Neural crest cell (in vitro differentiated cells): ENCODE measurements at places on chromosomes 3 and 15.
A peak's percentile ranks its signal among the peaks of the same experiment; 100 is the strongest.

- no peak for DNase-seq
Measured at GRCh38 chr3:114706591-114707232, 412.9 kb downstream of the TIGIT start.

DNA sequence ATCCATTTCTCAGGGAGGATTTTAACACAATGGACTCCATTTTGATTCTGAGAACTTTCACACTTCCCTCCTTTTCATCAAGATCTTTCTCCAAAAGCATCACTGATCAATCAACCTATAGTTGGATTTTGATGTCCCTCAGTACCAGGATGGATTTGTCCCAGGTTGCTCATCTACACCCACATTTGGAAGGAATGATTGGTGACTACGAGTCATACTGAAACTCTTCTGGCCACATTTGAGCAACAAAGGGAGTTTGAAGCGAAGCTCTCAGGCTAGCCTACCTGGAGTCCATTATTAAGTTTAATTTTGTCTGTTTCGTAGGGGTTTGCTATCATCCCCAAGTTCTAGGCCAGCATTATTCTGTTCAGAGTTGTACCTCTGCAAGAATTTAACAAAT, 31.3 kb upstream of the ATP8B4 start:
- no peak for DNase-seq

DNA sequence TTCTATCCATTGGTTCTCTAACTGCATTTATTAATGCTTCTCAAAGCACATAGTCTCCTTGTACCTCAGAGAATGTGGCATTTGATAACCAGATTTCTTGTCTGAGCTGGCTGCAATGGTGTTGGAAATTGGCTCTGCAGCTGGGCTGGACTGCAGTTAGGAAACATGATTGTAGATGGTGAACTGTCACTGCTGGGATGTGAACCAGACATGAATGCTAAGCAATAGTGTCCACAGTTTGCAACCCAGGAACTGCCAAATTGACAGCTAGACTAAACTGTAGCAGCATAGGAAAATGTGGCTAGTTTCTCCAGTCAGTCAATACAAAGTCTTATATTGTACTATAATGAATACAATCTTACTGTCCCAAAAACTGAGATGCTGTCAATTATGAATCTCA, 656.6 kb upstream of the GOLIM4 start:
- no peak for DNase-seq

DNA sequence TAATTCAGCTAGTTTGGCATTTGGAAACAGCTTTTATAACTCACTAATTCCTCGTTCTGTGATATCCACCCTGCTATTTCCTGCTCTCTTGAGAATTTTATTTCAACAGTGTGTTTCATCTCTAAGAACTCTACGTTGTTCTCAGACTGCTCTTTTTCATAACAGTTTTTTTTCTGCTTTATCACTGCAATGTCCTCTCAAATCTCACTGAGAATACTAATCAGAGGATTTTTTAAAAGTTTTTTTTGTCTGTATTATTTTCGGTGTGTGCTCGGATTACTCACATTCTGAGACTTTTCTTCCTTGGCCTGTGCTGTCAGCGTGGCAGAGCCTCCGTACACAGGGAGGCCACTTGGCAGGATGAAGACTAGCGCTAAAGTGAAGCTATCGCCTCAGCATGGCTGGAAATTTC, 59.4 kb upstream of the NEO1 start:
- DNase-seq: no peak

DNA sequence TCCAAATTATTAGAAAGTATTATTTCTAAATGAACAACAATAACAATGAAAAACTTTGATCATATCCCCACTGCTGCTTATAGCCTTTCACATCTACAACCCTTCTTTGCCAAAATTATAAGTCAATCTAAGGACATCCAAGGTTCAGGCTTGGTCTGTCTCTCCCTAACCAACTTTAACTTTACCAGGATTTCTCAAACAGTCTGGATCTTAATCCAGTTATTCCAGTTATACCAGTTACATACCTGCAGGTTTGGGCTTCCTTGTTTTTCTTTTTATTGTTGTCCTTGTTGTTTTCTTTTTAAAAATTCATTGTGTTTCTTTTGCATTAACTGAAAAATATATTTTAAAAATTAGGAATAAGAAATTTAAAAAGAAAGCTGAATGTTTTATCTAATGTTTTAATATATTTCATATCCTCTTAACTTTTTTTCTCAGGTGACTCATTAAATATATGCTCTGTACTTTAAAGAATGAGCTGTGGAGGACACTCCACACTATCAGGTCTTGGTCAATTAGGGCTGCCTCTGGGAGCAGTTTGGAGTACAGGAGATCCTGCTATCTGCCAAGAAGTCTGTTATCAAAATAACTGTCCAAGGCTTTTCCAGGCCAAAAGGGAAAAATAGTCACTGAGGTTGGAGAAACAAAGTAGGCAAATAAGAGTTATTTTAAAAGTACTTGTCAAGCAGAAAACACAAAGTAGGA, 421.4 kb downstream of the EPHA6 start:
- no peak for DNase-seq

- DNase-seq: no peak
Measured at GRCh38 chr15:72092006-72092405, 25.9 kb downstream of the MYO9A start.

DNA sequence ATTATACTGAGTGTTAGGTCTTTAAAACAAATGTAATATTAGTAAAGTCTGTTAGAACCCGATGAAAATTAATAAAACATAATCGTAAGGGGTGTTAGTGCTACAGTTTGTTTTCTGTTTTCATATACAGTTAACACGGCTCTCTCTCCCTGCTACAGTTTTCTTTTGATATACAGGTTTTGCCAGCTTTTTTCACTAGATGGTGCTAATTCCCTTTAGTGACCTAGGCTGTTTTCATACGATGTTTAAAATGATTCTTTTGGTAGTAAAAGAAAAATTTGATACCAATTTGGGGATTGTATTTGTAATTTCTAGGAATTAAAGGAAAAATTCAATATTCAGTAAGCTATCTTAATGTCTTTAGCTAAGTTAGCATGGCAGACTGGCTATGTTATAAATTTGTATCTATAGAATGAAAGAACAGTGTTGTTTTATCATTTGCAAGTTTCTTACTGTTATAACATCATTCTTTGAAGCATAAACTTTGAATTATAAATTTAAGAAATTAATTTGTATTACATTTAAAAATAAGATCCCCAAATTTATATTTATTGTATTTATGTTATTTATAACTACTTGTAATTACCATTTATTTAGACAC, 11.5 kb downstream of the APH1B start:
- no peak for DNase-seq

DNA sequence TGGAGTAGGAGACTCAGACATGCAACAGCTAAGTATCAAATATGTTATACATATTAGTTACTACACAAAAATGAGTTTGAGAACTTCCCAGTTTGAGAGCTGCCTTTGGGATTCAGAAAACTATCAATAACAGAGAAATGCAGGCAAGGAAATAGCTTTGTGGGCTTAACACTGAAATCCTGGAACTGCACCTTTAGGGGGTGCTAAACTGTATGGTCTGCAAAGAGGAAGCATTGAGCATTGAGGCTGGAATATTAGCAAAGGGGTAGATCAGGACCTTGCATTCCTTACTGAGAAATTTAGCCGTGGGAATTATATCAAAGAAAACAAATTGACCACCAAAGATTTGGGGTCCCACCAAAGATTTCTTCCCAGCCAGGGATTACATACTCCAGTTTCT, 580.0 kb downstream of the ZNF385D start:
- peak; percentile 3 for DNase-seq

DNA sequence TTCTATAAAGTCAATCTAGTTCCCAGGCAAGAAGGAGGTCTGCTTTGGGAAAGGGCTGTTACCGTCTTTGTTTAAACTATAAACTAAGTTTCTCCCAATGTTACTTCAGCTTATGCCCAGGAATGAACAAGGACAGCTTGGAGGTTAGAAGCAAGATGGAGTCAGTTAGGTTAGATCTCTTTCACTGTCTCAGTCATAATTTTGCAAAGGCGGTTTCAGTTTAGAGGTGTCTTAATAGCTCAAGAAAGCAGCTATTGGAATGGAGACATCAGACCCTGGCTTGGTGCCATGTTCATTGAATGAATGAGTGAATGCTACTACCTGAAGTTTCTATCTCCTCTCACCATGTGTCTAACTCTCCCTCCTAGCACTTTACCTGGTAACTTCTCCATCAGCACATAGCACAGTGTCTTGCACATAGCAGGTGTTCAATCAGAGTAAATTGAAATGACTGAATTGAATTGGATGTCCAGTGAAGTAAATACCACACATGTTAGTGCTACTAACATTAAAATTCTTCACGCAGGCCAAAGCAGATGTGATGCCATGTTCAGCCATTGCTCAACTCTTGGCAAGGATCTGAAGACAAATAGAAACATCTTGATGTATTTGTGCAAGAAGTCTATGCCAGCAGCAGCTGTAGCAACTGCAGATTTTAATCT, 28.2 kb downstream of the CLEC3B start:
- no peak for DNase-seq

DNA sequence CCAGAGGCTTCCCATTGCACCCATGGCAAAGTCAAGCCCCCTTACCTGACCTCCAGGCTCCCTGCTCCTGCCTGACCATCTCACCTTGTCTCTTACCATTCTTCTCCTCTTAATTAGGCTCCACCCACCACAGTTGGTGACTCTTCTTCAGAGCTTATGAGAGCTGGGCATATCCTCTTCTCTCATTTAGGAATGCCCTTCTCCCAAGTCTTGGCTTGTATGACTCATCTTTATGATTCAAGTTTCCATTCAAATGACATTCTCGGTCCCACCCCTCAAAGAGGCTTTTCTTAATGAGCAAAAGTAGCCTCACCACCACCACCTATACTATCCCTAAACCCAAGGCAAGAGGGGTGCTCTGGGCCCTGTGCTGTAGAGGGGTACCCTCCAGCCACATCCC, 55.3 kb upstream of the NUDT16 start:
- DNase-seq: no peak

DNA sequence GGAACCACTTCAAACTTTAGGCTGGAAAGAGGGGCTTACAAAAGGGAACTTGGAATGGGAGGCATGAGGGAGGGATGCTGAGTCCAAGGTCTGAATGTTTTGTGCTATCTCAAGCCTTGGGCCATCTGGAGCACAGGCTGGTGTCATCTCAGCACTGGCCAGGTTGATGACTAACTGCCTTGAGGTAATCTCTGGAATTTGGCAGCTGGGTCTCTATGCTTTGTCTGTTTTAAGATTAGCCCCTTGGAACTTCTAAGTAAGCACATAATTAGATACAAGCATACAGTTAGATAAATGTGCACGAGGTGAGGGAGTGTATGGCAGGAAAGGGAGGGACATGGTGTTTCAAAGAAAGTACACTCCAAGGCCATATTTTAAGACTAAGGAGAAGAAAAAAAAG, 252.4 kb upstream of the CCDC54 start:
- DNase-seq: no peak

DNA sequence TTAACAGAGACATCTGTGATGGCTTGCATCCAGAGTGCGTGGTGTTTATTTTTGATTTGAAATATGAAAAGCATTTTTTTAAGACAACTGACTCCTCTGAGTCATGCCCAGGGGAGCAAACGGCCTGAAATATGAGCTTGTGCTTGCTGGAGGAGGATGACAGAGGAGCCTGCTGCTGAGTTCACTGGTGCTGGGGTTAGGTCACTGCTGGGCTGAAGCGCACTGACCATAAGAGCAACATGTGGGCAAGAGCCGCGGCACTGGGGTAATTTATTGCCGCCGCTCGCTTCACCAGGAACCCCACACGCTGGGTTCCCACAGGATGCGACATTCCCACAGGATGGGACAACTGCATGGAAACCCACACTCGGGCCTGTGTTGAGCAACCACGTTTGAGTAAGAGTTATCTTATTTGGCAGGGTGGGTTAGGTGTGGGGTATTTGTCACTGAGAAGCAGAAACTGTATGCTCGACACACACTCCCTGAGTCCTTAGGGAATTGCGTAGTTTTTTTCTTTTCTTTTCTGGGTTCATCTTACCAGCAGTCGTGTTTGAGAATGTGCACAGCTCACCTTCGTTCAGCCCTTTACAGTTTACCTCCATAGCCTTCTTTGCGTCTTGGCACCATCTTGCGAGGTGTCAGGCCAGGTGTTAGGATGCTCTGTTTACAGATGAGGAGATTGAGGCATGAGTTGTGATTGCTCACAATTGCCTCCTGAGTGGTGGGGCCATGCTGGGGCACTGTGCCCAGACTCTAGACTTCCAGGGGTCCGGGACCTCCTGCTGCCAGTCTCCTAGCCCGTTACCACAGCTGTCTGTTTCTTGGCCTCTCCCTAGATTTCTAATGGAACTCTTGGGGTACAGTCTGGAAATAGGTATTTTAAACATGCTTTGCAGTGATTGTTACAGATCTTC, 60.4 kb downstream of the SMAD3 start:
- DNase-seq: no peak

GRCh38 chr3:13081603-13082360, 8.6 kb upstream of the IQSEC1 start:
- DNase-seq: no peak

- DNase-seq: no peak
Measured at GRCh38 chr3:119681279-119681678, 4.1 kb upstream of the COX17 start.

DNA sequence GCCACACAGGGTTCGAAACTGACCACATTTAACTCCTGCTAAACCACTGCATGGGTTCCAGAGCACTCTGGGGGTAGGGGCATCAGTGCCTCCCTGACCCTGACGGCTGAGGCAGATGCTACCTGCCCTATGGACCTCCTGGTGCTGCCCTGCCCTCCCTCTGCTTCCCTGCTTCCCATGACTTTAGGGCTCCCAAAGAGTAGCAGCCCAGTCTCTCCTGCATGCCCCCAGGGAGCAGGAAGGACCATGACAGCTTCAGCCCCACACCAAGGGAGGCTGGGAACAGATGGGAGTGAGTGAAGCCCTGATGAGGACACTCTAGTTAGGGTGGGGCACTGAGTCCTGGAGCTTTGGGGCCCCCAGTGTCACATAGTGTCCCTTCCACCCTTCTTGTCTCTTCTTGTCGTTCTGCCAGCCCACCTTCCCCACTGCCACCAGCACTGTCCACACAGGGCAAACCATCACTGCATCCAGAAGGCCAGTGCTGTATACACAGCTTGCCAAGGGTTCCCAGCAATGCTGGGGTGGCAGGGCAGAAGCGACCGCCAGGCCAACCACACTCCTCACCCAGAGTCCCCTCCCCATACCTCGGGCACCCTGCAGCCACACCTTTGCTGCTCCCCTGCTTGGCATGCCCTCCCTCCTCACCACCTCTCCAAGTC, 31.0 kb downstream of the SRPRB start:
- DNase-seq: no peak

DNA sequence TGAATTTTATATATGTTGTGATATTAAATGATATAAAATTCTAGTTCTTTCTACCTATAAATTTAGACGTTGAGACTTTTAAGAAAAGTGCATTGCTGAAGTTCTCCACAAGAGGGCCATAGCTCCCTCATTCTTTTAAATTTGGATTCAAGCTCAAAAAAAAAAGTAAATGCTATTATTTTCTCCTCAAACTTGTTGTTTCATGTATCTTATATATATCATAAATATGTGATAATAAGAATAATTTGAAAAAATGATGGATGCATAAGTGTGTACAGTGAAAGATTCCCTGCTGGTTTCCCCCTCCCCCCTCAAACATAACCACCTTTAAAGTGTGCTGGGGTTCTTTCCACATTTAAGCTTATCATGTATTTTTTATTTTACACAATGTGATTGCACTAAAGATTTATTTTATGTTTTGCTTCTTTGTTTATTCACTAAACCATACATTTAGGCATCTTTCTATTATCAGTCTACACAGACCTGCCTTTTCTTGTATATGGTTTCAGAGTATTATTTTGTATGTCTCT, 769.4 kb upstream of the GOLIM4 start:
- peak; percentile 3 for DNase-seq

- DNase-seq: no peak
Measured at GRCh38 chr15:90231028-90232017, 2.4 kb downstream of the CIB1 start.

- DNase-seq: no peak
Measured at GRCh38 chr15:57090496-57090859, 172.0 kb downstream of the TCF12 start.

- no peak for DNase-seq
Measured at GRCh38 chr3:176208283-176208682, 989.0 kb downstream of the TBL1XR1 start.
